Vagina (tissue), 2 donors: ENCODE measurements at places on chromosomes 1 and 21.

DNA sequence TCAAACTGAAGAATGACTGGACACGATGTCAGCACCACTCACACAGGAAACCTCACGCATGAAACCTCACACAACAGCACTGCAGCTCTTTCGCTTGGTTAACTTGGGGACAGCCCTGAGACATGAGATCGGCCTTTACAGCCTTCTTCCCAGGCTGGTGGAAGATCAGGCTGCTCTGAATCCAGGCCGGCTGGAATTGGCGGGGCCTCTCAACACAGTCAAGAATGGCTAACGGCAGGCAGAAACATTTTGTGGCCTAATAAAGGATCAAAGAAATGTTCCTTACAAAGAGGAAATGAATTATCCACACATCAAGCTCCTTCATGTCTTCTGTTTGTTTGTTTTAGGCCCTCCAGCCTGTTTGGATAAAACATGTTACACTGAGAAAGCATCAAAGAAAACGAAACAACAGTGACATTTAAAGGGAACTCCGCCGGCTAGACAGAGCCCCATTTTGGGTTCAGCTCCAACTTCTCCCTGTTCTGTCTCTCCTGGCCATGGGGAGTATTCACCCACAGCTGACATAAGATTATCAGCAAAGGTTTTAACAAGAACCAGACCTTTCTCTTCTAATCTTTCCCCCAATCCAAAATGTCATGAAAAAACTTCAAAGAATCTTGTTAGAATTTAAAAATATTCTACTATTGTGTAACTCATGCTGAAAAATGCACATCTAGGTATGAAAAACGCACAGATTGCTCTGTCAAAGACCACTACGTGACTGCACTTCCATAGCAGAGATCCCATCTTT, 131.2 kb downstream of the SLC45A1 start:
- DNase-seq = no peak

DNA sequence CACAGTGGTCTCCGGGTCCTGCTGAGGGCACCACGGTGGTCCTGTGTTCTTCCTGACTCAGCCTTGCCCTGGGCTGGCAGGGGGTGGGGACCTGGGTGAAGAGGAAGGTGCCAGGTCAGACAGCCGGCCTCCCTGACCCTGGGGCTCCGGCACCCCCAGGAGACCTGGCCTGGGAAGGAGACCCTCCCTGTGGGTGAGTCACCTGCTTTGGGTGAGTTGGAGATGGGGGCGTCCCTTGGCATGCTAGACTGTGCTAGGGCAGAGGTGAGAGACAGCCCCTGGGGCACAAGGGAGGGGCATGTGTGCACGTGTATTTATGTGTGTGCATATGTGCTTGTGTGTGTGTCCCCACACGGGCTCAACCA, 23.4 kb downstream of the SPSB1 start:
- no peak for DNase-seq

DNA sequence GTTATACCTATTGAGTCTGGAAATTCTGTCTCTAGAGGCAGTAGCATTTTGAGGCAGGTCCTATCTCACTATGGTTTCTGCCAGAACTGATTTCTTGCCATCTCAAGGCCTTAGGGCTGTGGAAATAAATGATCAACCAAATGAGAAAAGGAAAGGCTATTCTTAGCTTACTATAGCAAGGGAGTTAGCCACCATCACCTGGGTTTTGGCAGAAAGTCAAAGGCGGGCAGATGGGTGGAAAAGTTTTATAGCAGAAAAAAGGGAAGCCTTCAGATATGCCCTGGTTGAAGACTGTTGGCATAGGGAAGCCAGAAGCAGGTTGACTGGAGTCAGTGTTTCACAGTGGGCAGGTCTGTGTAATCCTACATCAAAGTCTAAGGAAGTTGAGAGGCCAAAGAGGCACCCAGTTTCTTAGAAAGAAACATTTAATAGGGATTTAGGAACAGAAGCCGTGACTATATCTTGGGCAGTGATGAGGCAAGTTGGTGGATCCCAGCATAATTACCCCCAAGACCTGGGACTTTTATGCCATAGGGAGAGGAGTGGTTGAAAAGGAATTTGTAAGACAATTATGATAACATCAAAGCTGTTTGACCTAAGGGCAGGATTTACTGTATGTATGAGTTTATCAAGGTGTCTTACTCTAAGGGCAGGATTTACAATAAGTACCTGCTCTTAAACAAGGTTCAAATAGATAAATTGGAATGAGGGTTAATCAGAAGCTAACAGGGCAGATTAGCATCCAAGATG, 29.7 kb downstream of the CTH start:
- DNase-seq = no peak

- DNase-seq = no peak
These were observed 41.5 kb downstream of the SPATA46 start for GRCh38 chr1:162335126-162335525.

GRCh38 chr1:95263450-95263849, 29.4 kb downstream of the RWDD3 start:
- no peak for DNase-seq

GRCh38 chr1:89527256-89527655, 2.6 kb downstream of the LRRC8B start:
- DNase-seq = no peak

DNA sequence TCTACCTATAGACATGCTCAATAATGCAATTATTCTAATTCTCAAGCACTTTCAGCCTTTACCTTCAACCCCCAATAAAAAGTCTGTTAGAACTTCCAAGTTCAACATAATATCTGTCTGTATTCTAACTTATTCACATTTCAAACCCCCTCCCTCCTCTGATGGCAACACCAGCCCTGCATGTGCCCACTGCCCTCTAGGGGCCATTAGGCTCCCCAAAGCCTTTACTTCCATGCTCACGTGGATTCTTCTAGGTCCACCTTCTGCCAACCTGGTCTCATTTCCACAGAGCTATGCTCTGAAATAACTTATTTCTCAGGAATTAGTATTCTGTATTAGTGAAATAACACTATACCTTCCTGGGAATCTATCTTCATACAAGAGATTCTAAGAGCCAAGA, 22.2 kb upstream of the KPRP start:
- no peak for DNase-seq

- DNase-seq = no peak
These were observed 122.3 kb upstream of the SLC44A3 start for GRCh38 chr1:94697839-94698238.

GRCh38 chr1:154777781-154778180, 92.3 kb downstream of the KCNN3 start:
- DNase-seq = no peak
